Thoracic aorta (tissue), 2 donors: ENCODE measurements at places on chromosomes 7 and 10. TPM values are rescaled to one million over a fixed set of nuclear protein-coding genes. Genes with fewer than 3 reads are reported as not detected.

GRCh38 chr10:124665558-124665957, 78.6 kb downstream of the FAM53B start:
- no peak for DNase-seq

- no peak for DNase-seq
Observed at GRCh38 chr10:50653758-50654157, 30.0 kb upstream of the SGMS1 start.

- no peak for DNase-seq
Observed at GRCh38 chr7:137480824-137481365, 137.4 kb upstream of the PTN start.

DNA sequence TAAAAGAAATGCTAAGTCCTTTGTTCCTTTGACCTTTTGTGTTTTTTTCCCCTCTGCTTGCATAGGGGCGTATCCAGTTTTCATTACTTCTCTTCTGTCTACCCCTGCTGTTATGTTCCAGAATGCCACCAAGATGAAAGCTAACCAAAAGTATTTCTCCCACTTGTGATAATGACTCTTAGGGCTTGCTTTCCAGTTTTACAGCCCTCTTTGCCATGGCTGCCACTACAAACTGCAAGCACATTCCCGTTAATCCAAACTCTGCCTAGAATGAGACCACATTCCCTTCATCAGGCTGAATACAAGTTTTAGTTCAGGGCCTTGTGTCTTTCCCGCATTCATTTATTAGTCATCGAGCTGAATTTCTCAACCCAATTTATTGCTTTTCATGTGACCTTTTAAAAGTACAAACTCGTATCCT, 23.6 kb upstream of the CD36 start:
- no peak for DNase-seq

- DNase-seq: no peak
Observed at GRCh38 chr10:117635826-117636225, 93.3 kb downstream of the EMX2 start.

GRCh38 chr7:85185424-85186082, 1.3 kb downstream of the SEMA3D start:
- DNase-seq: peak; percentile 12

DNA sequence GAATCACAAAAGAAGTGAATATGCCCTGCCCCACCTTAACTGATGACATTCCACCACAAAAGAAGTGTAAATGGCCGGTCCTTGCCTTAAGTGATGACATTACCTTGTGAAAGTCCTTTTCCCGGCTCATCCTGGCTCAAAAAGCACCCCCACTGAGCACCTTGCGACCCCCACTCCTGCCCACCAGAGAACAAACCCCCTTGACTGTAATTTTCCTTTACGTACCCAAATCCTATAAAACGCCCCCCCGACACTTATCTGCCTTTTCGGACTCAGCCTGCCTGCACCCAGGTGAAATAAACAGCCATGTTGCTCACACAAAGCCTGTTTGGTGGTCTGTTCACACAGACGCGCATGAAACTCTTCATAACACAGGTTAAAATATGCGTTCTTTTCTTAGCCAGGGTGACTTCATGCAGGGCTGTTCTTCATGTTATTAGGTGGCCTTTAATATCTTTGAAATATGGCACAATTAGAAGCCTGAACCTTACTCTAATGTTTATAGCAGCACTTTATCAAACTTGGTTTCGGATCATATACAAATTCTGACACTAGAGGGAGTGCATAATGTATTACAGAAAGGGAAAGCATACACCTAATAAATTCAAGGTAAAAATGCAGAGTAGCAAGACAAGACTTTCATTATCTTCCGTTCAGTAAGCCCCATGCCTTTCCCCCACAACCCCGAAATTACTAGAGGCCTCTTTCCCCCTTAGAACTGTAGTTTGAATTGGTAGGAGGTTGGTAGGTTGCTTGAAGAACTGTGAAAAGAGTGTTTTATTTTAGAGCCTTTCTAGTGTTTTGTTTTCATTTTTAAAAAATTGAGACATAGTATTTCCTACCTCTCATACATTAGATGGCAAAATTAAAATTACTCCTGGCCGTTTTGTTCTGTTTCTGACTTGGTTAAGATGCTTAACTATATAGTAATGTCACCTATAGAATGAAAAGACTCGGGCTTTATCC, 117.9 kb downstream of the NPY start:
- DNase-seq: no peak

DNA sequence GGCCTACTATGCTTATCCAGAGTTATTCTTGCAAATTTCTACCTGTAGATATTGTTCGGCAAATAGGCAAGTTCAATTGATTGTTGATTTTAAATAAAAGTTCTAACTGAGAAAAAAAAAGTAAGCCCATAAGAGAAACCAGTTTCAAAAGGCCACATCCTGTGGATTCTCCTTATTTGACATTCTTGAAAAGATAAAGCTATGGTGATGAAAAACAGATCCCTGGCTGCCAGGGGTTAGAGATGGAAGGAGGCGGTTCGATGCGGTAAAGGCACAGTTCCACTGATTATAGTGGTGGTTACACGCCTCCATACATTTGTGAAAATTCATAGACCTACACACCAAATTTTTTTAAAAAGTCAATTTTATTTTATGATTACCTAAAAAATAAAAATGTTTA, 347.8 kb downstream of the KCNMA1 start:
- no peak for DNase-seq

GRCh38 chr7:50209461-50210135, 94.9 kb upstream of the IKZF1 start:
- DNase-seq: no peak

GRCh38 chr10:15361131-15361530, 10.0 kb downstream of the FAM171A1 start:
- DNase-seq: no peak

MOGAT3 gene
- total RNA-seq: not detected

WNT16 gene
- not detected for total RNA-seq

DNA sequence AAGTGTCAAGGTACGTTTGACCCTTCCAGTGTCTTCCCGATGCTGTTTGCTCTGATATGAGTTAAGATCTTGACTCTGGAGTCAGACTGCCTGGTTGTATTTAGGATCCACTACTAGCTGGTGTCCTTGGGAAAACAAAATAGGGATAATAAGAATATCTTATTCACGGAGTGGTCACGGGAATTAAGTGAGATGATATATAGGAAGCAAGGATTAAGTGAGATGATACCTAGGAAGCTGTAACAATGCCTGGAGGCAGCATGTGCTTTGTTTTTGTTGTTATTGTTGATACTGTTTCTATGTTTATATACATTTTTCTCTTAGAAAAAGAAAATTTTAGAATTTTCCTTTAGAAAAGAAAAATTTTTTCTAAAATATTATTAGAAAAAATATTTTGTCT, 87.0 kb downstream of the LYZL1 start:
- DNase-seq: no peak

DNA sequence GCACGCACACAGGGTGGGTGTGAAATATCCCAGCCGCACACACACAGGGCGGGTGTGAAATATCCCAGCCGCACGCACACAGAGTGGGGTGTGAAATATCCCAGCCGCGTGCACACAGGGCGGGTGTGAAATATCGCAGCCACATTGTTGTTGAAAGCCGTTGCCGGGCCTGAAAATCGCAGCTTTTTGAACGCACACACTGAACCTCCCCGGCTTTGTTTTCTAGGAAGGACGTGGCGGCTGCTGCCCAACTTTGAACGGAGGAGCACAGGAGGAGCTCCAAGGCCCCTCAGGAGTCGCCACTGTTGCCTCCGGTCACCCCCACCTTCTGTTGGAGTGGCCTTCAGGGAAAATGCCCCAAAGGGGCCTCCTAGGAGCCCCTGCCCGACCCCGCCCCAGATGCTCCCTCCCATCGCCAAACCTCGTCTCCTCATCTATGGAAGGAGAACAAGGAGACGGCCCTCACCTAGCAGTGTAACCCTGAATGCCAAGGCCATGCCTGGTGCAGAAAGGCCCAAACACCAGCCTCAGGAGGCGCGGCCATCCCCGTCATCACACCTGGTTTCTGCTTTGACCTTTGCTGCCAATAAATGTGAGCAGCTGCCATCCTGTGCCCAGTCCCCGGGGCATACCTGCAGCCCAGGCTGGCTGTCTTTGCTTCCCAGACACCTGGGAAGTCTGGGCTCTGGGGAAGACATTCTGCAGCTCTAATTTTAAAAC, 318.6 kb downstream of the PTPRN2 start:
- no peak for DNase-seq

ANKRD7 gene
- total RNA-seq: not detected

DNA sequence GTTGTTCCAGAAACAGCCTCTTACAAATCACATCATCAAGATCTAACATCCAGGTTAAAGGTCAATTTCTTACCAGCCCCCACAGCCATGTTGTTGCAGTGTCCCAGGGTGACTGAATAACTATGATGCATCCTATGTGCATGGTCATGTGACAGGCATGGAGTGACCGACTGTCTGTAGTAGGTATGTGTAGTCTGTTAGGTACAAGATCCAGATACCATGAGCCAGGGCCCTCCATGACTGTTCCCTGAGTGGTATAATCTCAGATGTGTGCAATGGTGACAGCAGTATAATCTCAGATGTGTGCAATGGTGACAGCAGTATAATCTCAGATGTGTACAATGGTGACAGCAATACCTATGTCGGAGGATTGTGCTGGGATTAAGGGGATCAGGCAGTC, 8.8 kb downstream of the CDHR3 start:
- DNase-seq: no peak

GRCh38 chr10:104707602-104708459, 66.7 kb downstream of the SORCS3 start:
- no peak for DNase-seq

DNA sequence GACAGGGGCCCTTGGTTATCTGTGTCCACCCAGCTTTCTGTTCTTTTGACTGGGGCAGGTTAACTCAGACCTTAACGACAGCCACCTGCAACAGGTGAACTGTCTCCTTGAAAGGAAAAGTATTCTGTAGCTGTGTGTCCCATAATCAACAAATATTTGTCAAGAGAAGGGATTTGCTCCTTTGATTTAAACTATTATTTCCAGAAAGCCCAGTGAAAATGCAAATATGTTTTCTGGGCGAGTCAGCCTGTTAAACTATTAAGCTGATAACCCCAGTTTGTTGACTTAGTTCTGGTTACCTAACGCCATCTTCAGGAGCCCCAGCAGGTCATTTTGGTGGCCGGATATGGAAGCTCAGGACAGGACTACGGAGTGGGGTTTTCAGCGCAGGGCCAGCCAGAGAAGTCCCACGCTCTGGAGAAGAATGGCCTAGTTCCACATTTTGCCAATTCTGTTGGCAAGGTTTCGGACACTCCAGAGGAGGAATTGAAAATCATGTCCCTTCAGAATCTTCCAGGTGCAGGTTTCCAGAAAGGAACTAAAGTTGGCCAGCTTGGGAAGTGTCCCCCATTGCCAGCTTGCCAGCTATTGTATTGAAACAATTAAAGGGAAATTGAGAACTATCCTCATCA, 54.5 kb downstream of the ADRA2A start:
- no peak for DNase-seq

CDK14 gene
- total RNA-seq: 10.8 TPM

DNA sequence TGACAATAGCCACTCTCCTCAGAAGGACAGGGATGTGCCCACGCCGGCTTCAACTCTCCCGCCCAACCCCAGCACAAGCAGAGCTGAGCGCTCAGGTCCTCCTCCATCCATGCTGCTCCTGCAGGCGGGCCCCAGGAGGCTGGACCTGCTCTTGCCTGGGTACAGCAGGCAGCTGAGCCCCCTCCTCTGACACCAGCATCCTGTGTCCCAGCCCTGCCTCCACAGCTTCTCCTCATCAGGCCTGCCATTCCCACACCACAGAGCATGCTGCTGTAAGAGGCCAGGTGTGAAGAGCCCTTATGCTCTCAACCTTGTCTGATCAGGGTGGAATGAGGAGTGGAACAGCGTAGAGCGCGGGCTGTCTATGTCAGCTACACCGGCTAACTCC, 302.2 kb downstream of the PTPRN2 start:
- DNase-seq: no peak

FAM131B gene
- total RNA-seq: 3.3 TPM

CHN2 gene
- total RNA-seq: 44.7 TPM

DNA sequence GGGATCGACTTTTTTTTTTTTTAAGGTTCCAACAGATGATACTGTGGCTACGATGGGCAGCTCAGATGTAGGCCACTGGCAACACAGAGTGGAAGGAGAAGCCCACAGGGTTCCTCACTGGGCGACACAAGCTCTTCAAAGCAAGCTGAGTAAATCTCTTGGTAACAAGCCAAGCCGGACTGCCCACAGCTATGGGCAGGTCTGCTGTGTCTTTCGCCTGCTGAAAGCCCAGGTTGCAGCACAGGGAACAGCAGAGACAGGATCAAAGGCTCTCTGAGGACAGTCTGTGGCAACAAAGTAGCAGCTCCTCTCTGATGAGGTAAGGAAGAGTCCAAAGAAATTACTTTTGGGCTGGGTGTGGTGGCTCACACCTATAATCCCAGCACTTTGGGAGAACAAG, 83.6 kb downstream of the KCNMA1 start:
- no peak for DNase-seq

DNA sequence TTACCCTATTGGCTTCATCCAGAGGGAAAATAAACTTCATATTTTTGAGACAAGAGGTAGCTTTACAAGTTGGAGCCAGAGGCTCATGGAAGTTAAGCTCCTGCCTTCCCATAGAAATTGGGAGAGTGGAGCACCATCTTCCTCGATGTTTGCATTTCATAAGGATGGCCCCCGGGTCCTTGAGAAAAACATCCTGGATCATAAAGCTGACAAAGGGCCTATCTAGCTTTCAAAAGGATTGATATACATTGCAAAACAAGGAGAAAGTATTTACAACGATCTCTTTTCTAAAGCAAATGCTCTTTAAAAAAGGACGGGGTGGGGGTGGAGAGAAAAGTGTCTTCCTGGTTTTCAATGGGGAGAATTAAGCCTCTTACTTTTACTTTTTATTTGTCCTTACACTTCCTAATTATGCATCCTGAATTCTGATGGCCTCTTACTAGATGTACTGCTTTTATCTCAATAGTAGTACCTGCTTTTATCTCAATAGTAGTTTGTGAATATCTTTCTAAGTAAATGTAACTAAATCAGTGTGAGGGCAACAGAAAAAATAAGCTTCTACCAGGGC, 65.6 kb downstream of the PTPRZ1 start:
- DNase-seq: no peak

SRRM3 gene
- 1.6 TPM for total RNA-seq

GRCh38 chr7:107932805-107933204, 41.8 kb downstream of the DLD start:
- DNase-seq: no peak
